T47D (cell line): ENCODE measurements at places on chromosomes 13 and 19.
A peak's percentile ranks its signal among the peaks of the same experiment; 100 is the strongest.

- peak; percentile 29 for DNase-seq
Observed at GRCh38 chr13:36057041-36057440, 74.1 kb downstream of the DCLK1 start.

- no peak for DNase-seq
Observed at GRCh38 chr13:27834095-27834494, 41.8 kb downstream of the GSX1 start.

DNA sequence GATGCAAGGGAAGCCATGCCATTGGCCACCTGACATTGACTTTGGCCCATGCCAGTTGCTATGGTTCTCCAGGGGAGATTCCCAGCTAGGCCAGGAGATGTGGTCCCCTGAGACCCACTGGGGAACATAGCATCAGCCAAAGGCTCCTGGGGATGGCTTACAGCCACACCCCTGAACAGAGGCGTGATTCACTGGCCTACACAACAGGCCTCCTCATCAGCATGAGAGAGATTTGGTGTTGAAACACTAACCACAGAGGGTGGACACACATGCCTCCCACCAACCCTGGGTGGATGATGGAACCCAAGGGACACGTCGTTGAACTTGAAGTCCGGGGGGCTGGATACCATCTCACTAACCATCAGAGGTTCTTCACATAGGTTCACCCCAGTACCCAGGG, 14.4 kb downstream of the IQCN start:
- DNase-seq = no peak

DNA sequence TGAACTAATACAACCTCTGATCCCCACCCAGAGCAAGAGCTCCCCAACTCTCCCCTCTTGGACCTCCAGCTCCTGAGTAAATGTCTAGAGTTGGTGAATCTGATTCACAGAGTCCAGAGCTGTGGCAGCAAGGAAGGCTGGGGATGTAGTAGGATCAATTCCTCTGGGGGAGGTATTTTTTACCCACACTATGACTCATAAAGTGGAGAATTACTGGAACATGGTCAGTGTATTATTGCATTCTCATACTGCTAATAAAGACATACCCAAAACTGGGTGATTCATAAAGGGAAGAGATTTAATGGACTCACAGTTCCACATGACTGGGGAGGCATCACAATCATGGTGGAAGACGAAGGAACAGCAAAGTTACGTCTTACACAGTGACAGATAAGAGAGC, 496.7 kb downstream of the EFNB2 start:
- DNase-seq = no peak

DNA sequence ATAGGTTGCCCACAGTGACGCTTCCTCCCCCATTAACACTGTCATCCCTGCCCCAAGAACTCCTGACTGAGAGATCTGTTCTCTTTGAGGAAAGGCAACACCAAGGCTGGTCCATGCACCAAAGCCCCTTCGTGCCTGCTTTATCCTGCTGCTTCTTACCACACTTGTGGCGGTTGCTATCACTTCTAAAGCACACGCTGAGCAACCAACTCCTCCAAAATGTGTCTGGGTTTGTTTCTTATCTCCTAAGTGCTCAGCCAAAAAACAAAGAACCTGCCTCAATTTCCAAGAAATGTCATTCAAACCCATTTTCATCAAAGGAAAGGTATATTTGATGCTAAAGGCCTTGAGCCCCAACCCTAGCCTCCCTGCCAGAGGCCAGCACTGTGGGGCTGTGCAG, 14.6 kb downstream of the ATP7B start:
- no peak for DNase-seq

DNA sequence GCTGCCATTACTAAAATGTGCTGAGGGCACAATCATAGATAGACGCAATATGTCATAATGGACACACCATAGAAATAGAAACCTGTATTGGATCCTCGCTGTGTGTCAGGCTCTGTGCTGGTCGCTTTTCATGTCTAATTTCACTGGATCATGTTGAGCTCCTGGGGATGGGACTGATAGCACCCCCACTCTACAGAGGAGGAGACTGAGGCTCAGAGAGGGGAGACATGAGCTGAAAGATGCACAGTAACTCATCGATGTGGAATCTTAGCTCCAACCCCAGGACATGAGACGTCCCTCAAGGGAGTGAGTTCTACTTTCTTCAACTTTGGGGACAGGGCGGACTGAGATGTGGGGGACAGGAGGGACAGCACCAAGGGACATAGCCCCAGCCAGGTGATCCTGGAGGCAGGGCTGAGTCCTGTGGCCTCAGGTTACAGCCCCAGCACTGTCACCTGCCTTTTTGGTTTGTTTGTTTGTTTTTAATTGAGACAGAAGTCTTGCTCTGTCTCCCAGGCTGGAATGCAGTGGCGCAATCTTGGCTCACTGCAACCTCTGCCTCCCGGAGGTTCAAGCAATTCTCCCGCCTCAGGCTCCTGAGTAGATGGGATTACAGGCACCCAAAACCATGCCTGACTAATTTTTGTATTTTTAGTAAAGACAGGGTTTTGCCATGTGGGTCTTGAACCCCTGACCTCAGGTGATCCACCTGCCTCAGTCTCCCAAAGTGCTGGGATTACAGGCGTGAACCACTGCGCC, 6.6 kb upstream of the GIPC1 start:
- DNase-seq = peak; percentile 82

DNA sequence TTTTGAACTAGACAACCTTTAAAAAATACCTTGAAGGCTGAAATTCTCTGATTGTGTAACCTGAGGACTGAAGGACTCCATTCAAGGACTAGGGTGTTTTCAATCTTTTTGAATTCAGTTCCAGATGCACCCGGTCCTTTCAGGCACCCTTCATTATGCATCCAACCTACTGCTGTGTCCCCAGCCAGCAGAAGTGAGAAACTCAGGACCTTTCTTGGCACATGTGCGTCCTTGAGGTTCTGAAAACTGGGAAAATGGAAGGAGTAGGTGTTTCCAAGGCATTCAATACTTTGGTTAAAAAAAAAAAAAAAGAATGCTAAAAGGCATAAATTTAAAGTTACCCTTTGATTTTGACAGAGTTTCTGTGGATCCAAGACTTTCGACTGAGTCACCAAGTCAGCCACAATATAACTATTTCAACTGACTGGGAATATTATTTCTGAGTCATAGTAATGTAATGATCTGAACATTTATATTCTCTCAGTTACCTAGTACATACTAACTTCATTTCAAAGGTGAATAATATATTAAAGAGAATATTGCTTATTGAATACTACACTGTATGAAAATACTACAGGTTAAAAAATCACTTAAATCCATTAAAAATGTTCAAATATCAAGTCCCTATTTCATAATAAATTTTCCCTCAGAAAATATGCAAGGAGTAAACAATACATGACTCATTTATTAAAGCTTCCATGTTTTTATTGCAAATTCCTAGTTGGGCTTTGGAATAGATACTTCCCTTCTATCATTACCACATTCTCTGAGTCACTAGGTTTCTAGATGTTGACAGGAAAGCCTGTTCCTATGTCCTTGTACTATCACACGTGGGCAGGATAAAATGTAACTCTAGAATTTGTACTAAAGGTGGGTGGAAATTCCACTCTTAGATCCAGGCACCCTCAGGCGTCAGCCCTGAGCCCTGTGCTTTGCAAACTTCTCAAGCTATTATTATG, 2.4 kb upstream of the ITGBL1 start:
- DNase-seq = no peak

DNA sequence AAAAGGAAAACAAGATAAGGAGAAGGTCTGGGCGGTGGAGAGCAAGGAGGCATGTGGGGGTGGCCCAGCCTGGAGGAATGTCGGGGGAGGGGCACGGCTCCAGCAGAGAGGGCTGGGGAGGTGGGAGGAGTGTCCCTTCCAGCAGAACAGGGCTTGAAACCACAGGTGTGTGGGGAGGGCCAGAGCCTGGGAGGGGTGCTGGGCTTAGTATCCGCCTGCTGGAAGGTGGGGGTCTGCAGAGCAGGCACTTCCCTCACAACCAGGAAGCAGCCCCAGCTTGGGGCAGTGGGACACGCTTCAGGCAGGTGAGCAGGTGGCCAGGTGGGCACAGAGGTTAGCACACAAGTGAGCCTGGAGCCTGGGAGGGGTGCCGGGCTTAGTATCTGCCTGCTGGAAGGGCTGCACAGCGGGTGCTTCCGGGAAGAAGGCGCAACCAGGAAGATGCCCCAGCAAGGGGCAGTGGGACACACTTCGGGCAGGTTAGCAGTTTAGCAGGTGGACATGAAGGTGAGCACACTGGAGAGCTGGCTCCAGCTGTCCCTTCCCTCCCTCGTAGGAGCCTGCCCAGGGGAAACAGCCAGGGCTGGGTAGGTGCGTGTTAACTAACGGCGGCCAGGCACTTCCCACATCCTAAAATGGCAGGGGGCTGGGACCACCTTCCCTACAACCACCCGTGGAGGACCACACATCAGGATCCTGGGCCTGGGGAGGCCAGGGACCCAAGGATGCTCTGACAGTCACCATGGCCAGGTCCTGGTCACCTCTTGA, 3.0 kb downstream of the GAS6 start:
- DNase-seq = peak; percentile 42

DNA sequence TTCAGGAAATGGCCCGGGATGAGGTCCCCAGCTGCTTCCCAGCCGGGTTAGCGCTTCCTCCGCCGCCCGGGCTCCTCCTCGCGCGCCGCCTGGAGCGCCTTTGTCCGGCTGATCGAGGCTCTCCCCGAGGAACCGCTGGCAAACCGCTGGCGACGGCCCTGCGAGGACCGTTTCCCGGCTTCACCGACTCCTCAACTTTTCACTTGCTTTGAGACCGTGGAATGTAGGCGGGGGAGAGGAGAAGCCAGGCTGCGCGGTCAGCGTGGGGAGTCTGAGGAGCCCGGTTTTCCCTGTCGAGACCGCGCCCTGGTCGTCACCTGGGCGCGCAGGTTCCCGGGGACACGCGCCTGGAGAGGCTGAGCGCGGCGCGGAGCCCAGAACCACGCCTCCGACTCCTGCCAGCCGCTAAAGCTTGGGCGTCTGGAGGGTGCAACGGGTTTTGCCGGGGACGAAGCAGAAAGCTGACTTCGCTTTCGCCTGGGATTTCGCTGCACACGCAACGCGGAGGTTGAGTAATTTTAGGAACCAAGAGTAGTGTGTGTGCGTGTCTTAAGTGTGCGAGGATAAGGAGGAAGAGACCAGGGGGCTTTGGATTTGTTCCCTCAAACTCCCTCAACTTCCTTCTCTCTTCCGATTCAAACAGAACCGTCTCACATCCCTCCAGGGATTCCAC, 7.3 kb upstream of the DGKH start:
- peak; percentile 76 for DNase-seq

- DNase-seq = no peak
Observed at GRCh38 chr13:47112205-47112902, 215.5 kb upstream of the HTR2A start.

DNA sequence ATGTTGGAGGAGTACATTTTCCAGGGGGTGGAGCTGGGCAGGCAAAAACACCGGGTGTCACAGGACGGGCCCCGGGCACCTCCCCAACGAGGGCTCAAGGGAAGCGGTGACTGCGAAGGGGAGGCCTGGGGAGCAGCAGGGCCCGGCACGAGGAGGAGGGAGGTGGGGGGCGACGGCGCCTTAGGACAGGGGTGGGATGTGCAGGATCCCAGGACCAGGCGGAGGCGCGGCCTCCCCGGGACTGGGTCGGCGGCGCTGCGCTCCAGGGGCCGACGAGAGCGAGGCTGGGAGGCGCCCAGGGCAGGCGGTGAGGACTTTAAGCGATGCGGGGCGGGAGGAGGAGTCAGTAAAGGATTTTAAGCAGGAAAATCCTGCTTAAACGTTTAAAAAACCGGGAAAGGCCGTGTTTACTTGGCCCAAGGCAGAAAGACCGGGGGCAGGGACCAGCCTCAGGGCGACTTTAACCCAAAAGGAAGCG, 427 bp downstream of the ZNF160 start:
- peak; percentile 48 for DNase-seq

GRCh38 chr13:31264151-31264550, 64.4 kb downstream of the B3GLCT start:
- DNase-seq = no peak

DNA sequence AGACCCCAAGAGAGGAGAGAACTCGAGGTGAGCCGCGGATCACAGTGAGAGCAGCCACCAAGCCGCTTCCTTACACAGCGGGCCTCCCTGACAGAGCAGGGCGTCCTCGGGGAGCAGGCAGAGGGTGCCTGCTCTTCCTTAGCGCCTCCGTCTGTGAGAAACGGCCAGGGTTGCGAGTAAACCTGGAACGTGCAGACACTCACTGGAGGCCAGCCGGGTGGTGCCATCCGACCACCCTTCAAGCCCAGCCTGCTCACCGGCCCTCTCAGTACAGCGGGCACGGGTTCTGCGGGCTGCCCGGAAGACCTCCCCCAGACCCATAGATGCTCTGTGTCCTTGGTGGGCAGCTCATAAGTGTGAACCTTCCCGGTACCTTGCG, 9.6 kb downstream of the DOT1L start:
- DNase-seq = no peak

- DNase-seq = no peak
Observed at GRCh38 chr13:41700790-41701310, 243.5 kb downstream of the RGCC start.

GRCh38 chr13:28983641-28984040, 163.5 kb downstream of the MTUS2 start:
- no peak for DNase-seq

DNA sequence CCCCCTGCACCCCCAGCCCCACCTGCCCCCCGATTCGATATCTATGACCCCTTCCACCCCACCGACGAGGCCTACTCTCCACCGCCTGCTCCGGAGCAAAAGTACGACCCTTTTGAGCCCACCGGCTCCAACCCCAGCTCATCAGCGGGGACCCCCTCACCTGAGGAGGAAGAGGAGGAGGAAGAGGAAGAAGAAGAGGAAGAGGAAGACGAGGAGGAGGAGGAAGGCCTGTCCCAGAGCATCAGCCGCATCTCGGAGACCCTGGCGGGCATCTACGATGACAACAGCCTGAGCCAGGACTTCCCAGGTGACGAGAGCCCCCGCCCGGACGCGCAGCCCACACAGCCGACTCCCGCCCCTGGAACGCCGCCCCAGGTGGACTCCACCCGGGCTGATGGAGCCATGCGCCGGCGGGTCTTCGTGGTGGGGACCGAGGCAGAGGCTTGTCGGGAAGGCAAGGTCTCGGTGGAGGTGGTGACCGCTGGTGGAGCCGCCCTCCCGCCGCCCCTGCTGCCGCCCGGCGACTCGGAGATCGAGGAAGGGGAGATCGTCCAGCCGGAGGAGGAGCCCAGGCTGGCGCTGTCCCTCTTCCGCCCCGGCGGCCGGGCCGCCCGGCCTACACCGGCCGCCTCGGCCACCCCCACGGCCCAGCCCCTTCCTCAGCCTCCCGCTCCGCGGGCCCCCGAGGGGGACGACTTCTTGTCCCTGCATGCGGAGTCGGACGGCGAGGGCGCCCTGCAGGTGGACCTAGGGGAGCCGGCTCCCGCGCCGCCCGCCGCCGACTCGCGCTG, 9.2 kb downstream of the SCAF1 start:
- DNase-seq = no peak

- DNase-seq = no peak
Observed at GRCh38 chr13:35724446-35724845, 248.0 kb upstream of the MAB21L1 start.
